ENCODE measurements at places on chromosomes 3 and 15.

DNA sequence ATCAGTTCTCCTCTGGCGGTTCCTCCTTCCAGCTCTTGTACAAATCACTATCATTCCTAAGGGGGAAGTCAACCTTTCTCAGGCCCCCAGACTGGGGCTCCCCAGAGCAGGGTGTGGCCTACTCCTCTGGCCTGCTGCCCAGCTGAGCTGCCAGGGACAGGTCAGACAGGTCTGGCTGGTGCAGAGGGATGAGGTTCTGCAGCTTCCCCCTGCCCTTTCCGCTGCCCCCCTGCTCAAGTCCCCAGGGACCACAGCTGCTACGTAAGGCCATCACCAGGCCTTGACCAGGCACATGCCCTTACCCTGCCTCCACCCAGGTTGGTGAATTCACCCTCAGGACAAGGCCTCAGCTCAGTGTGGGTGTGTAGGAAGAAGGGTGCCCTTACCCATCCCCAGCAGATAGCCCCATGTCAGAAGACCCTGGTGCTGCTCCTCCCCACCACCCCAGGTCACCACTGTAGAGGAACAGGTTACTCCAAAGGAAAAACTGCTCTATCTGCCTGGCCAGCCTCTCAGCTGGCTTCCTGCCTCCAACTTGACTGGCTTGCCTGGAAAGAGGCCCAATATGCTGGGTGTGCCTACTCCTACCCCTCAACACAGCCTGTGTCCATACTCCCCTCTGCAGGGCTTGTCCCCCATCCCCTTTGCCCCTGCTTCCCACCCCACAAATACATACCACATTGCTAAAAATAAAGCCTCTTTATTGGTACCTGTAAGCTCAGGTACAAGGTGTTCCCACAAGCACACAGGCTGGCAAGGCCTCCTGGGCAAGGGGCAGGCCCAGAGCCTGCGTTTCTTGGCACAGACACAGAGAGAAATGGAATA lies 12.0 kb downstream of the CSRNP1 start:
- DNase-seq, result no peak

DNA sequence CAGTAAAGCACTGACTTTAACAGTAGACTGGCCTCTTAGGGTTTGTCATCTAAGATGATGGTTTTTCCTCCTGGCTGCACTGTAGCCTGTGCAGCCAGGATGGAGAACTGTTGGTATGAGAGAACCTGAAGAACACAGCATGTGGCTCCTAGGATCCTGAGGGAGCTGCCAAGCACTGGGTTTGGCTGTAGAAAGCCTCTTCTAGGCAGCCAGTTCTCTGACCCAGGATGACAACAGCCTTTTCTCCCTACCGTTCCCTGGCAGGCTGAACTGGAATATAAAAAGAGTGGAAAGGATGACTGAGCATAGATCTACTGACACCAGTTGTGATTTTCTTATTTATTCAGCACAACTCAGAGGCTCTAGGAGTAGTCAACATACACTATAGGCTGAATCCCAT lies 34.3 kb upstream of the MANF start:
- no peak for DNase-seq

DNA sequence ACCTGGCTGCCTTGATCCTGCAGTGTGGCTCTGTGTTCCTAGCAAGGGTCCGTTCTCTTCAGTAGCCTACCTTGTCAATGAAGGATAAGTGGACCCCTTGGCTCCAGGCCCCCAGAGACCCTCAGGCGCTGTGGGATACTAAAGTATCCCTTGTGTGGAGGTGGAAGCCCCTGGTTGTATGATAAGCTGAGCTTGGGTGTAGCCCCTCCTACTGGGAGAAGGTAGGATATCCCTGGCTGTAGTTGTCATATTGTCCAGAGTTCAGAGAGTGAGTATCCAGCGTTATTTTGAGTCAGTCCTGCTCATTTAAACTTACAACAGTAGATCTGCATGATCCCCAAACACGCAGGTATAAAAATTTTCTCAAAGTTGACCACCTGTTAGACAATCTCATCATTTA lies 496.8 kb downstream of the CNTN4 start:
- no peak for DNase-seq

GRCh38 chr3:63037116-63037515 lies 161.9 kb upstream of the CADPS start:
- DNase-seq, result no peak

DNA sequence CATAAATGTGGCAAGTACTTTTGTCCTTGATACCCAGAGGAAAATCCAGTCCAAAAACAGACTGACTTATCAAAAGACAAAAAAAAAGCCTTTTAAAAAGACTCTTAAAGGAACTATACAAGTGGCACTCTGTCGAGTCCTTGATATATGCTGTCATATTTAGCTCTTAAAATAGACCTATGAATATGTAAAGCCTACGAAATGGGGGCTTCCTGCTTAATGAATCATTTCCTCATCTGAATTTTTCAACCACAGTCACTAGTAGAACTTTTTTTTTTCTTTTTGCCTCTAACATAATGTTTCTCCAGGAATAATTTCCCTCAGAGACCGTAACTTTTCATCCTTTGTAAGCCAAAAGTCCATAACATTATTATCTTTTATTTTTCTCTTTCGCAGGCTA lies 95.8 kb downstream of the P3H2 start:
- DNase-seq, result no peak

DNA sequence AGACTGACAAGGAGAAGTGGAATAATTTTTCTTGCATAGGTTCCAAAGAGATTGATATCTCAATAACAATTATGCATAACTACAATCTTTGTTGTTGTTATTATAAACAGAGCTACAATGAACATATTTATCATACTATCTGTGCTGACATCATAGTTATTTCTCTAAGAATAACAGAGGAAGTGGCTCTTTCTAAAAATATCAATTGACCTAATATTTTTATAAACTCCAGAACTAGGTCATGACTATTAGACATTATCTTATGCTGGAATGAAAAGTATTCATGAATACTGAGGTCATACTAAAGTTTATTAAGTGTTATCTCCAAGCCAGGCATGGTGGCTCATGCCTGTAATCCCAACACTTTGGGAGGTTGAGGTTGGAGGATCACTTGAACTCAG lies 114.1 kb downstream of the DCLK3 start:
- DNase-seq, result no peak

GRCh38 chr3:57063032-57063431 lies 2.6 kb downstream of the SPATA12 start:
- no peak for DNase-seq

DNA sequence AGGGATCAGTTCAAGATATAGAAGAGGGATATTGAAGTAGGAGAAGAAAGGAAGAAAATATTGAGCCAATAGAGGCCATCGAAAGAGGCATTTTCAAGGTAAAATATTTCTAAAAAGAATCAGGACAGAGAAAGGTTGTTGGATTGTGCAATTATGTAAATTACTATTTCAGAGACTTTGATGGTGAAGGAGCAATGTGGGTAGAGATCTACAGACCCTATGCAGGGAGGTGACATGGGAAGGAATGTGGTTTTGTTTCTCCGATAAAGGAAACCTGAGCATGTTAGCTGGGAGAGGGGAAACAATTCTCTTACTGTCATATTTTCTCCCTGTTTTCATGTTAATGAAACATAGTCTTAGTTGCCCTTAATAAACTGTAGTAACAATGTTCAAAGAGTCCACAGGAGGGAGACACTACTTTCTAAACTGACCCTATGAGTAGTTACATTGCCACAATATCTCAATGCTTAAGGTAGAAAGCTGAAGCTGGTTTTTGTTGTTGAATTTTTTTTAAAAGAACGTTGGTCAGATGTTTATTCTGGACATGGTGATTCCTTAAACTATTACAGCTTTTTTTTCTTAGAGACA lies 133.3 kb downstream of the GRM7 start:
- no peak for DNase-seq

GRCh38 chr3:151460774-151461450 lies at the start of gene IGSF10:
TSS of gene IGSF10 (minus strand) at chr3:151461061. CDS start at chr3:151458709, 2,352 bp downstream.
- DNase-seq, result no peak

DNA sequence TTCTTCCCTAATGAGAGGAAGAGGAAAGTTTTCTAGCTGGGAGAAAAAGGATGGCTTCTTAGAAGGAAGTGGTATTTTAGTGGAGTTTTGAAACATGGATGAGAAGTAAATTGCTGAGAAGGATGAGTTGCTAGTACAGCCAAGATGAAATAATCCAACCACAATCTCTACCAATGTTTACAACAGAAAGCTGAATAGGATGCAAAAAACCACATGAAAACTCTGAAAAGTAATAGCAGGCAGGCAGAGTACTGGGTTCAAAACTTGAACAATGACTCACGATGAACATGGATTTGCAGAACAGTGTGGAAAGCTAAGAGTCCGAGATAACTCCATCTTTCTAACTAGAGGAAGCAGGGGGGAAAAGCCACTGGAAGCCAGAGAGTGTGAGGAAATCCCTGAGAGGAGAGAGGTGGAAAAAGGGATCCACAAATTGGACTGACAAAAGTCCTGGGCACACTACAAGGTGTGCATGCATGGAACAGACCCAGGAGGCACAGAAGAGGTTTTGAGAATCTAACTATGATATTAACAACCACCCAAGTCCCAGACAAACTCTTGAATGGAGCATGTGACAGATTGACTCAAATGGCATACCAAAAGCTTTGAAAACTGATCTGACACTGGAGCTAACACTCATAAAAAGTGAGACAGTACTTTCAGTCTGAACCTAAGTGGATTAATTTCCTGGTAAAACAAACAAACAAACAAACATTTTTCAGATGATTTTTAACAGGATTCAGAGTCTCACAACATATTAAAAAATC lies 76.7 kb downstream of the ST6GAL1 start:
- no peak for DNase-seq

DNA sequence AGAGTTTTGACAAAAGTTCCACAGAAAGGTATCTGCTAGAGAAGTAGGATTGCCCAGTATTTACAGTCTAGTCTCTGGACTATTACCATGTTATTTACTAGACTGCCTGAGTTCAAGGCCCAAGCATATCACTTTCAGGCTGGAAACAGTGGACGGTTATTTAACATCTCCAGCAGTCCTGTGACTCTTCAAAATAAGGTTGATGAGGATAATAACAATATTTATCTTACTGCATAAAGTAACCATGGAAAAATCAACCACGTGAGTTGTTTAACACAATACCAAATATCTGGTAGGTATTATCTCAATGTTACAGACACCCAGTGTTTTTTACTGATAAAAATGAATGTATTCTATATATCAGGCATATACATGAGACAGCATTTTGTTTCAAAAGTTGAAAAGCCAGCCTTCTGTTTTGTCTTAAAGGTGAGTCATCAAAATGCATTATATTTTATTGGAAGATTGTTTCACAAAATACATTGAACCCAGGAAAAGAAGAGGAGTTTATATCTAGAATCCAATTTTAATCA lies 535.8 kb downstream of the TBL1XR1 start:
- DNase-seq, result no peak

DNA sequence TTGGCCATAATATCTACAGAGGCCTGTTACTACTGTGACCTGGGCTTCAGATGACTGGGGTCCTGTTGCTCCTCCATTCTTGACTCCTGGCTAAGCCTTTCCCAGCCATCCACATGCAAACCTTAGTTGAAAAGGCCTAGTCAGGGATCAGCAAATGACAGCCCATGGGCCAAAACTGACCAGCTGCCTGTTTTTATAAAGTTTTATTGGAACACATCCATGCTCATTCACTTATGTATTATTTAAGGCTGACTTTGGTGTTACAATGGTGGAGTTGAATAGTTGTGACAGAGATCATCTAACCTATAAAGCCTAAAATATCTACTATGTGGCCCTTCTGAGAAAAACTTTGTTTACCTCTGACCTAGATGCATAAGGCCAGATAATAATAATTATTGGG lies 16.8 kb upstream of the SLC4A7 start:
- no peak for DNase-seq

- DNase-seq, result no peak
Measured at GRCh38 chr3:42988566-42988965, 9.5 kb downstream of the GASK1A start.

DNA sequence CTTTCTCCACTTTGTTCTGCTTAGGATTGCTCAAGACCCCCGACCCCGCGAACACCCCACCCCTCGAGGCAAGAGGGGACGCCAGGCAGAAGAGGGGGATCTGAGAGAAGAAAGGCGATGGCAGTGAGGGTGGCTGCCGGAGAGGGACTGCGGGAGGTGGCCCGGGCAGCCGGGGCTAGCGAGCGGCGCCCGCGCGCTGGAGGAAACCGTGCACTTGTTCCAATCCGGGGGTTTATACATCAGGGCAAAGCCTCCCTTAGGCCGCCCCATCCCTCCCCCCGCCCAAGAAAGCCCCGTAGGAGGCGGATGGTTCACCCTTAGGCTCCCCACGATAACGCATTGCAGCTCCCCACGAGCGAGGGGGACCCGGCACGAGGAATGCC lies 475 bp downstream of the ERC2 start:
- DNase-seq, result no peak

Data from activated CD4-positive, CD25-positive, alpha-beta regulatory T cell treated with anti-CD3 and anti-CD28 coated beads, Interleukin-2, amount 50 U/mL, for 72 hours (primary cell).